ENCODE measurements at places on chromosomes 11 and 22. TPM values are rescaled to one million over a fixed set of nuclear protein-coding genes. Genes with fewer than 3 reads are reported as not detected.

The PLAAT4 gene
- 0.96 TPM for total RNA-seq

The CDKN1C gene
- total RNA-seq: 5.6 TPM

The TNNI2 gene
- not detected for total RNA-seq

The PAMR1 gene
- 1.6 TPM for total RNA-seq

The PAX6 gene
- total RNA-seq: not detected

The AAMDC gene
- total RNA-seq: 24.5 TPM

The CADM1 gene
- 0.33 TPM for total RNA-seq

The UPK2 gene
- not detected for total RNA-seq

The OR10G8 gene
- 0.19 TPM for total RNA-seq

The BEST1 gene
- total RNA-seq: not detected
